Glomerular endothelial cell (primary cell): ENCODE measurements at places on chromosomes 3 and 15.

DNA sequence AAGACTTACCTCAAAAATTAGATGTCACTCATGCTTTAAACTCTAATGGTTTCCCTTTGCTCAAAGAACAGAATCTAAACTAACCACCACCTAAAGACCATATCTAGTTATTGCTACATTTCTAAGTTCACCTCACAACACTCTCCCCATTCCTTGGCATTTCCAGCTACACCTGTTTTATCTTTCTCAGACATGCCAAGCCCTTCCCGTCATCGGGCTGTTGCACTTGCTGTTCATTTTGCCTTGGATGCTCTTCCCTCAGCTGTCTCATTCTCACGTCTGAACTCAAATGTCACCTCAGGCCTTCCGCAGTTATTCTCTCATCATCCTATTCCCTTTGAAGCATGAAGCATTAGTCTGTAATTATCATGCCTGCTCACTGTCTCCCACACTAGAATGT is 1.1 kb upstream of the ACTR8 start:
- no peak for DNase-seq

DNA sequence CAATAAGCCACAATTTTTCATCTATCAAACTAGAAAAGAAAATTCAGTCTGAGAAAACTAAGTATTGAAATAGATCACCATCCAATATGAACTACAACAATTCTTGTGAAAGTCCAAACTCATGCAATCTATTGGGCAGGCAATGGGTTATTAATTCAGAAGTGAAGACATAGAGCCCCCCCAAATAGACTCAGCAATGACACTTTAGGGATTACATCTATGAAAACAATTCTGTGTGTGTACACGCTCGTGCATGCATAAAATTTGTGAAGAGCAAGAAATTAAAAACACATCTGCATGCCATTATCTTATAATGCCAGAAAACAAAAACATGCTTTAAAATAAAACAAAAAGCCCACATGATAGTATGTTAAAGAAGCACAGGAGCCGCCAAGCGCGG is 151.3 kb downstream of the NR1I2 start:
- DNase-seq: no peak

- no peak for DNase-seq
Observed at GRCh38 chr3:172980849-172981248, 160.2 kb downstream of the SPATA16 start.

GRCh38 chr3:108673988-108674661 is 83.1 kb downstream of the RETNLB start:
- no peak for DNase-seq

- no peak for DNase-seq
Observed at GRCh38 chr3:113754494-113755159, 7.8 kb downstream of the ATP6V1A start.

- DNase-seq: no peak
Observed at GRCh38 chr3:50708620-50709019, 33.9 kb downstream of the DOCK3 start.

GRCh38 chr3:152964911-152965609 is 130.1 kb downstream of the P2RY1 start:
- no peak for DNase-seq

- DNase-seq: no peak
Observed at GRCh38 chr3:123151251-123151705, 50.5 kb upstream of the SEC22A start.

DNA sequence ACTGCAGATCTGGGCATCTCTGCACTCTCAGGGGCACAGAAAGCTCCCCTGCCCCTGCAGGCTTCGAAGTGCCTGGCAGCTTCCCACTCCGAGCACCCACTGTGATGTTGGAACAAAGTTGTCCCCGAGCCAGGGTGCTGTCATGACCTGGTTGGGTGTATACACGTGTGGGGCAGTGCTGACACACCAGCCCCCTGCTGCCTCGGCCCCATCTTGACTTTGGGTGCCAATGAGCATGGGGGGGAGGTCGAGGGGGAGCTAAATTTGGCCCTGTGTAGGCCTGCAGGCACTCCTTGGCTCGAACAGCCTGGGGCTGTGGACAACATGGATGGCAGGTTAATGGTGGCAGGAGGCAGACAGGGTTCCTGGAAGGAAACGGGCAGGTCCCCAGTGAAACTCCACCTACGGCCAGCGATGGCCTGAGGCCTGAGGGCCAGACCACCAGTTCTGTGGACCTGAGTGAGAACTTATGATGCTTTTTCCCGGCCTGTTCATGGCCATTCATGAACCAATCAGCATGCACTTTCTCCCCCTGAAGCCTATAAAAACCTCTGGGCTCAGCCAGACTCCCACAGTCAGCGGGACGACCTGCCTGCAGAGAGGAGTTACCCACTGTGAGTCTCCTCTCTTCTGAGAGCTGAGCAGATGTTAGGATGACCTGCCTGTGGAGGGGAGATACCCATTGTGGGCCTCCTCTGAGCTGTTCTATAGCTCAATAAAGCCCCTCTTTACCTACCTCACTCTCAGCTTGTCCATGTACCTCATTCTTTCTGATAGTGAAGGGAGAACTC is 1029.1 kb upstream of the GBE1 start:
- DNase-seq: no peak

DNA sequence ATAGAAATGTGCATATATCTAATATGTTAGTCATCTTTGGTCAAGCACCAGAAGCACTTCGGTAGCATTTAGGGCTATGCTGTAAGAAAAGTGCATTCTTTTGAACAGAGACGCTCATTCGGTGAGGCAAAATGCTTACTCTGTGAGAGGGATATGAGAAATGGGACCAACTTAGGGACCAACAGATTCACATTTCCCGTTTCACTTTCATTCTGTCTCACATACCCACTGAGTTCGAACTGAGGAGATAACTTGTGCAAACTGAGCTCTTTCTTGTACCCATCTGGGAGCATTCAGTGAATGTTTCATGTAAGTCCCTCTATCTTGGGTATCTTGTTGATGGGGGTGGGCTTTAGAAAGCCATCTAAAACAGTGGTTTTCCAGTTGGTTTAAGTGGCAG is 135.3 kb downstream of the FEZF2 start:
- no peak for DNase-seq

- no peak for DNase-seq
Observed at GRCh38 chr15:47265686-47266085, 451.6 kb upstream of the SEMA6D start.

GRCh38 chr3:52162250-52162872 is 8.1 kb upstream of the POC1A start:
- DNase-seq: no peak

- no peak for DNase-seq
Observed at GRCh38 chr3:139132976-139133375, 88.3 kb upstream of the PRR23C start.

- no peak for DNase-seq
Observed at GRCh38 chr3:79414806-79415205, 353.0 kb downstream of the ROBO1 start.

GRCh38 chr3:41681479-41681878 is 280.4 kb downstream of the ULK4 start:
- DNase-seq: no peak

GRCh38 chr3:39189150-39189958 is 3.0 kb downstream of the XIRP1 start:
- DNase-seq: no peak
